Right atrium auricular region (tissue), 2 donors: ENCODE measurements at places on chromosomes 11 and 22. TPM values are rescaled to one million over a fixed set of nuclear protein-coding genes. Genes with fewer than 3 reads are reported as not detected.
A peak's percentile ranks its signal among the peaks of the same experiment; 100 is the strongest.

DNA sequence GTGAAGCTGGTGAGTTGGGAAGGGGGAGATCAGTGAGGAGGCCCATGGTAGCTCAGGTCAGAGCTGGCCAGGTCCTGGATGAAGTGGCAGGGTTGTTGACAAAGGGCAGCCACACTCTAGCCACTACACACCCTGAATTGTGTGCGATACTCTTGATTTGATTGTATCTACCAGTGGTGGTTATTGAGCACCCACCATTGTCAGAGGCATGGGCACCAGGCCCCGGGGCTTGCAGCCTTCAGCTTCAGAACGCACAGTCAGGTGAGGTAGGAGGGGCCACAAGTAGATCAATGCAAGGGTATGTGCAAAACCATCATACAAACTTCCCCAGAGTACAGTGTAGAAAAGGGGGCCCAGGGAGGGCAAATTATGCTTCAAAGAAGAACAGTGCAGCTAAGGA, 38.1 kb downstream of the MICAL2 start:
- no peak for DNase-seq

DNA sequence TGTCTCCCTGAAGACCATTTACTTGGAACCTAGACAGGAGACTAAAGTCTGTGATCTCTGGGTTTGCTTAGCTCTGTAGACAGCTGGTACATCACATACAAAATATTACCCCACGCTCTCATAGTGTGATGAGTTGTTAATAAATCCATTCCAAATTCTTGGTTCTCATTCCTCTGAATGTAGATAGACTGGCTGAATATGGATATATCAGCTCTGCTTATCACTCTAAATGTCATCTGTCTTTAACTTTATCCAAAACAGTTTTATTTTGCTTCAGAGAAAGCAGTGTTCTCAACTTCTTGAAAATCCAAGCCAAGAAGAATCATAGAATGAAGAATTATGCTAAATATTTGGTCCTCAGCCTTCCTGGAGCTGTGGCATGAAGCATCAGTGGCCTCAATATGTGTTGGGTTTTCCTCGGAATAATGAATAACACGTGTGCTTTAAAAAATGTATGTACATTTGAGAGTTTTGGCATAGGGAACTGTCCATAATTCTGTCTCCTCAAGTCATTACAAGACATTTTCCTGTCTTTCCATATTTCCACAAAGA, 10.5 kb upstream of the LDLRAD3 start:
- DNase-seq = no peak

- peak; percentile 86 for DNase-seq
These were observed 15.7 kb downstream of the DTX4 start for GRCh38 chr11:59187587-59187986.

- no peak for DNase-seq
These were observed 1.5 kb downstream of the UFD1 start for GRCh38 chr22:19477321-19478044.

DNA sequence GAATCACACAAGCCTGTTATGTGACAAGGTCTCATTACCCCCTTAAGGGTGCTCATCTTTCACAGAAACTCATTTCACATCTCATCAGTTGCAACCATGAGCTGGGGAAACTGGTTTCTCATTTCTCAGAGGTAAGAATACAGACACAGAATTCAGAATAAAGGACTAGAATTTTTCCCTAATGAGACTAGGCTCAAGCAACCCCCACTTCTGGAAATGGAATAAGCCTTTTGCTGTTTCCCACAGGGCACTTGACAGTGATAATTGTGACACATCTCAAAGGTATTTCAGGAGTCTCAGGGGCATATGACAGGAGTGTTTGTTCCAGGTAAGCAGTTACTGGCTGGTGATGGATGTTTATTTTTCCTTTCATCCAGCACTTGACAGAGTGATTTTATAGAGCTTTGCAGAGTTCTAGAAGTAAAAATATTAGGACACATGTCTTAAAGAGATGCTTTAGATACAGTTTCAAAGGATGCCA, 112.9 kb upstream of the DDI1 start:
- DNase-seq = no peak

DNA sequence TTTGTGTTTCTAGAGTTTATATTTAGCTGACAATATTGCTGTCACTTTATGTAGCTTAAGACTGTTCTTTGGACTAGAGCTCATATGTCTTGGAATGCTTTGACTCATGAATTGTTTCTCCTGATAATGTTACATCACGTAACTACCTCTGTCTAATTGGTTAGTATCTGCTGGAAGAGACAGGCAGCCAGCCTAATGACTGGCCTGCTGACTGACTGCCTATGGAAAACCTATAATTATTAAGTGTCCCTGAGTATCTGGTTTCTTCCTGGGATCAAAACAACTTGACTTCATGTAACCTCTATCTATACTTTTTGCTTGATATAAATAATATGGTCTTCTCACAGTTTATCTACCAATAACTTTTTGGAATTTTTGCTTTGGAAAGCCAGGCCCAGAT, 9.4 kb downstream of the SOX6 start:
- no peak for DNase-seq

- DNase-seq = no peak
These were observed 7.5 kb downstream of the SERPIND1 start for GRCh38 chr22:20781272-20781990.

DNA sequence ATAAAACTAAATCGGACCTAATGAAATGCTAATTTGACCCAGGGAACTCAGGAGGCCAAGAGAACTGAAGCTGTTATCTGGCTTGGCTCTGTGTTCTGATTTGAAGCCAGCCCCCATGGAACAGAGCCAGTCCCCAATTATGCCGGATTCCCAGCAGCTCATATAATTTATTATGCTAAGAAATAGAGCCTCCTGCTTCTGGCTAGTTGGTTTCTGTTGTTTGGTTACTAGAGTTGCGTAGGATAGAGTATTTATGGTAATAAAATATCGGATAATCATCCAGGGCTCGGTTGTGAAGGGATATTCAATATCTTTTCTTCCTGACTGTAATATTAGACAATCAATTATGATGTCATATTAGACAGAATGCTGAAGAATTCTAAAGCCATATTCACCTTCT, 120.4 kb upstream of the TTC12 start:
- DNase-seq = peak; percentile 58

DNA sequence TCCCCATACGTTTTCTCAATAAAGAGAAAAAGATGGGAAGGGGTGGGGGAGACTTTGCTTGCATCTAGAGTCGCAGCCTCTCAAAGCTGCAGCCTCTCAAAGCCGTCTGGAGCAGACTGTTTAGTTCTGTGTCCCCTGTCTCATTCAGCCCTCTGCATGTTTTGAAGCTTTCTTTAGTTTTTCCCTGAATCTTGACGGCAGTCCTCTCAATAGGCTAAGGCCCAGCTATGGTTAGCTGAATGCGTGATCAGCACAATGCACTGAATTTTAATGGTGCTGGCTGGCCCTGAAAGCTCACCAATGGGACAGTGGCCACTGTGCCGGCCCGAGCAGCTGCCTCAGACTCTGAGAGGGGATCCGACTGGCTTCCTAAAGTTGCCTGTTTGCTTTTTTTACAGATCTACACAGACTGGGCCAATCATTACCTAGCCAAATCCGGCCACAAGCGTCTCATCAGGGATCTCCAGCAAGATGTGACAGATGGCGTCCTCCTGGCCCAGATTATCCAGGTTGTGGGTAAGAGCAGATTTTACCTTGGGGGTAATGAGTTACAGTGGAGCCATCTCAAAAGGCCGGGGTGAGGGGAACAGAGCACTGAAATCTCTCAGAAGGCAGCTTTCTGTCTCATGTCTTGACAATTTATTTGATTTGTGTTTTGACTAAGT, 119.6 kb downstream of the NAV2 start:
- no peak for DNase-seq

GRCh38 chr11:55054723-55055122, 207.2 kb upstream of the TRIM48 start:
- no peak for DNase-seq

DNA sequence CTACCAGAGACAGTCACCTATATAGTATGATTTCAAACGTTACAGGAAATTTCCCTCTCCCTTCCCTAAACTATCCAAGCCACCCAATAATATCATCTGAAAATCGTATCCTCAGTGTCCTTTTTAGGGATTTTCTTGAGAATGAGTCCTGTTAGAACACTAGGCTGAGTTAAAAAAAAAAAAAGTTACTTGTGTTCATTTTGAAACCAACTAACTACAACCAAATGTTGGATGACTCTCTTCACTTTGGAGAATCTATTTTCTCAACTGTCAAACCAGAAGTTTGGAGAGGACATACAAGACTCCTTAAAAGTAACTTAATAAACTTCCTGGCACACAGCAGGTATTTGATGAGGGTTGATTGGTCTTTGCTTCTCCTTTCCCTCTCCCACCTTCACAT, 183.2 kb upstream of the SESN3 start:
- no peak for DNase-seq

DNA sequence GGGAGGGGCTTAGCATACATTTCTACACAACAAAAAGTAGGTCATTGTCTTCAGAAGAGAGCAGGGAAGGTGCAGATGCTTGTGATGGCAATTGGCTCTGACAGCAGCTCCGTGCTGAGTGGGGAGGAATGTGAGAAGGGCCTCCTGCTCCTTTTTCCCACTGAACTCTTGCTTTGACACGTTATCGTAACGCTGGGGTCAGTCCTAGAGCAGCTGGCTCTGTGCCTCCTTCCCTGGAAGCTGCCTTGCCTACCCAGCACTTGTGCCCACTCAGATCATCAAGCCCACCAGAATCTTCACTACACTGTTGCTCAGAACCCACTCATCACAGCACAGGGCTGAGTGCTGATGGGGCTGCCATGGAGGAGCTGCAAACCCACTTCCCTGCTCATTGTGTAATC, 14.9 kb upstream of the NAV2 start:
- DNase-seq = no peak

- DNase-seq = no peak
These were observed 155.2 kb downstream of the MAML2 start for GRCh38 chr11:96187822-96188221.

- DNase-seq = no peak
These were observed 718 bp downstream of the FADS2 start for GRCh38 chr11:61828629-61829407.

GRCh38 chr11:75468534-75469340, 35.7 kb upstream of the KLHL35 start:
- peak; percentile 69 for DNase-seq

DNA sequence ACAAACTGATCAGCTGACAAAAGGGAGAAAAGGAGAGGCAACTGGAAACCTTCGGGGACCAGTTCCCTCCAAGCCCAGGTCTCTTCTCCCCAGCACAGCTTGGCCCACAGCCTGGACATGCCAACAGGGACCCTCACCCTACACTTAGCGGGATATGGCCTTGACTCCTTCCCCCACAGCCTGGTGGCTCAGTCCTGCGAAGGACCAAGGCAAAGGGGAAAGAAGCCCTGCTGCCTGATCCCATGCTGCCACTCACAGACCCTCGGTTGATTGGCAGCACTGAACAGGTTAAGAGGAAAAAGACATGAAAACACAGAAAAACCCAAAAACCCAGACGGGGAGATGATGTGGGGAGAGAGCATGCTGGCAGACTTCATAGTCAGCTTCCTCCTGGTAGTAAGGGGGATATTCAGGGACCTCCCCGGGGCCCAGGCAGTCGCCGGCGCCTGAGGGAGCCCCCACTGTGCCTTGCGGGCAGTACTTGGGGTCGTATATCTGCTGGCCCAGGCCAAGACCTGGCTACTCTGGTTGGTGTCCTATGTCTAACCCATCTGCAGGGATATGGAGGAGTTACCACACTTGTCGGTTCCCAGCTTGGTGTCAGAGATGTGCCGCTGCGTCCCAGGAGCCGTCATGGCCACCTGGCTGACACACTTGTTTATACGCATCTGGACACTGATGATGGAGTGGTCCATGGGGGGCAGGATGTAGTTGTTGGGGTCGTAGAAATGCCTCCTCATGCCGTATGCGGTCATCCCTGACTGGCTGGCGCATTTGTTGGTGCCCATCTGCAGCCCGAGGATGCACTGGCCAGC, 34.2 kb upstream of the HORMAD2 start:
- DNase-seq = peak; percentile 21

DNA sequence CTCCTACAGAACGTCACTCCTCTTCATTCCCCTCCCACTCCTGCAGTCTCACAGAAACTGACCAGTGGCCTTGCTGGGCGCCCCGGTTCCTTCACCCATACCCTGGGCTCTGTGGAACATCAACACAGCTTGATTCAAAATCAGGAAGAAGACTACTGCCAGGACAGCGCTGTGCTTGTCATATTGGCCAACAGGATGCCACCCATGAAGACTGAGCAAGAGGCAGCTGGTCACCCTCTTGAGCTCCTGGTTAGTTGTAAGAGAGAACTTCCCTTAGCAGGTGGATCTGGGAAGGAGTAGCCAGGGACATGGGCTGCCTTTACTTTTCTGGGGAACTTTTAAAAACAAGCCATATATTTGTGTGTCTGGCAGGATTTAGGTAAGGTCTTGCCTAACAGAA, 110.4 kb upstream of the TIMP3 start:
- no peak for DNase-seq

MUC6 gene
- not detected for total RNA-seq

TEX54 gene
- total RNA-seq = not detected

OR4A47 gene
- not detected for total RNA-seq

FGF3 gene
- not detected for total RNA-seq

FAM227A gene
- total RNA-seq = 1.1 TPM
